ENCODE measurements at places on chromosomes 2 and 18.

DNA sequence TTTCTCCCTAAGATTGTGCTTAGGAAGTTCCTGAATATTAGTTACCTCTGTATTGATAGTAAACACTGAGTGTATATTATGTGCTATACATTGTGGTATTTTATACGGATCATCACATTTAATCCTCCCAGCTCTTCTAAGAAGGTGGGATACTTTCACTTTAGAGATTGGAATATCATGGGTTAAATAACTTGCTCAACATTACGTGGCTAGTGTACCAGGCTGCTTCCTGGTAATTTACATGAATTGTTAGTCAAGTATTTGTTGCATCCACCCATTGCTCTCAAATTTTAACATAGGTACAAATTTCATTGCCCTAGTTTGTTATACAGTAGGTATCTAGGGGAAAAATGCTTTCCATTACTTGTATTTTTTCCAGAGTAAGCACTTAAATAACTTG lies 21.4 kb downstream of the FAM98A start:
- DNase-seq, result no peak

DNA sequence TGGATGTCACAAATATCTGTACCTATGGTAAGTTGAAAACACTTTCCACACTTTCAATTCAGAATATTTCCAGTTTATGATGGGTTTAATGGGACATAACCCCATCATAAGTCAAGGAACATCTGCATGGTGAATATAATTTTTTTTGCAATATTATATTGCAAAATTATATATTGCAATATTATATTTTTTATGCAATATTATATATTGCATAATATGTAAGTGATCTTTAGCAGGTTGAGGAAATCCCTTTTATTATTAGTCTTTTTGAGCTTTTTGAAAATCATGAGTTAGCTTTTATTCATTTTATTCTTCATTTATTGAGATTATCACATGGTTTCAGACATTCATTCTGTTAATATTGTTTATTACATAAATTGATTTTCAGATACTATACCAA lies 342.2 kb upstream of the GALNT5 start:
- no peak for DNase-seq

DNA sequence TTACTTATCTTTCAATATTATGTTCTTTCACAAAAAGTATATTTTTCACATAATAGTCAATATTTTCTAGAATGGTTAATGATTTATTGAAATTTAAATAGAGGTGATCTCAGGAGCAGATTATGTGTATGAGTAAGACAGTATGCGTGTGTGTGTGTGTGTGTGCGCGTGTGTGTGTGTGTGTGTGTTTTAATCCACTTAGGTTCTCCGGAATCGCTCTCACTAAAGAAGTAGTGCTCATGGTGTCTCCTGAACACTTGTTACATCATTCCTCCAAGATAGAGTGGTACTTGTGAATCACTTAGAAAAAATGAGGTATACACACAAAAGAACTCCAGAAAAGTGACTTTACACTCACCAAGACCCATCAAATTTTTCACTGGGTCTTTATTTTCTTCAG lies 91.0 kb upstream of the KCNH7 start:
- no peak for DNase-seq

GRCh38 chr2:108924580-108925251 lies 64.3 kb downstream of the EDAR start:
- no peak for DNase-seq

DNA sequence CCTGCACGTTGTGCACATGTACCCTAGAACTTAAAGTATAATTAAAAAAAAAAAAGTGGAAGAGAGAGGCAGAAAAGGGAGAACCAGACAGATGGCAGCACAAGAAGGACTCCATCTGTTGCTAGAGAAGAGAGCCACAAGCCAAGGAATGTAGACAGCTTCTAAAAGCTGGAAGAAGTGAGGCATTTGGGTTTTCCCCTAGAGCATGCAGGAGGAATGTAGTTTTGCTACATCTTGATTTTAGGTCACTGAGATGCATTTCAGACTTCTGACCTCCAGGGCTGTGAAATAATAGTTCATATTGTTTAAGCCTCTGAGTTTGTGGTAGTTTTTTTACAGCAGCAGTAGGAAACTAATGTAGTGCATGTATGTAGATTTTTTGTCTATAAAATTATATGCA lies 46.0 kb downstream of the CAVIN2 start:
- no peak for DNase-seq

- DNase-seq, result no peak
These were observed 276.5 kb upstream of the MGAT5 start for GRCh38 chr2:133977405-133977804.

DNA sequence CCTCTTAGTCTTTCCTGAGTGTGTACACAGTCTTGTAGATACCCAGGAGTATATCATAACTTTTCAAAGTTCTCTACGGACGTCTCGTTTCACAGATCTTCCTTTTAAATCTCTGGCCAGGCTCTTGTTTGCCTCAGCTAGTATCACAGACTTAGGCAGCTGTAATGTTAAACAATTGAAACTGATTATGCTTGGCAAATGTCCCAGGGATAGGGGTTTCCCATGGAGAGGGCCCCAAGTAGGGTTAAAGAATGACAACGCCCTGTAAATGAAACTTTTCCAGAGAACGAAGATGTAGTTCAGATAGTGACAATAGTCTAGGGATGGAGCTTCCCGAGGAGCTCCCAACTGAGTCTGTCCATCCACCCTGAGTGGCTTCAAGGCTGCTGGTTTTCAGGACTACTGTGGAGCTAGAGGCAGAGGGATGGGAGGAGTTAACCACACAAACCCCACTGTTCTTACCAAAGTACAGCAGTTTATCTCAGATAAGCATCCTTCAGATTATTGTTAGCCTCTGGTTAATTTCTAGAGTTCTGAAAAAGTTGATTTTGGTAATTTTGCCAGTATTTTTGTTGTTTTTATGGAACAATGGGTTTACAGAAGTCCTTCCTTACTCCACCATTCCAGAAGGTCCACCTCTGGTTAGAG lies 9.1 kb downstream of the NEURL3 start:
- peak; percentile 47 for DNase-seq

- no peak for DNase-seq
These were observed 1078.3 kb downstream of the DPP10 start for GRCh38 chr2:115520727-115521126.

DNA sequence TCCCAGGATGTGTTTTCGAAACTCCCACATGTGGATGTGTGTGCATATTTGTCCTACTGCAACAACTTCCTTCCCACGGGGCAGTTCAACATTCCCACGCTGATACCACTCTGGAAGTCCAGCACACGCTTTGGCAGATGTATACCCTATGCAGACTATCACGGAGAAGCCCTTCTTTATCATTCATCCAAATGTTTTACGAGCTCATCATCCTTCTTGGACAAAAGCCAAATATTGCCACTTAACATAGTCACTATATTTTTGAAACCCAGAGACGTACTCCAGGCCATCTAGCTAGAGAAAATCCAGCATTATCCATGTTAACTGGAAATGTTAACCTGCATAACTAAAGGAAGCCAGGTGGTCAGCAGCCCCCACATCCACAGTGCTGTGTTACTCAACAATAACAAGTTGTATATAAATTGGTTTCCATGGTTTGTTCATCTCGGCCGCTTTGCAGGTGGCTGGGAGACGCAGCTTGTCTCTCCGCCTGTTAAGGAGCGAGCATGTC lies 131.5 kb downstream of the ZNF532 start:
- no peak for DNase-seq

- DNase-seq, result peak; percentile 19
These were observed 26.1 kb upstream of the REG3G start for GRCh38 chr2:78999406-78999805.

- no peak for DNase-seq
These were observed 82.1 kb downstream of the RNF144A start for GRCh38 chr2:6999211-6999877.

DNA sequence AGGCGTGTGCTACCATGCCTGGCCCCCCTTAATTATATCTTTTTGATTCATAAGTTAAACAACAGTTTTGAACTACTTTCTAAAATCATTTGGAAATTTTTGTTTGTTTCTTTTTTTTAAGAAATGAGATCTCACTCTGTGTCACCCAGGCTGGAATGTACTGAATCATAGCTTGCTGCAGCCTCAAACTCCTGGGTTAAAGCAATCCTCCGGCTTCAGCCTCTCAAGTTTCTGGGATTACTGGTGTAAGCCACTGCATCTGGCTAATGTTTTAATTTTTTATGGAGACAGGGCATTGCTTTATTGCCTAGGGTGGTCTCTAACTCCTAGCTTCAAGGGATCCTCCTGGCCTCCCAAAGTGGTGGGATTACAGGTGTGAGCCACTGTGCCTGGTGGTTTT lies 71.5 kb downstream of the BABAM2 start:
- DNase-seq, result no peak

- no peak for DNase-seq
These were observed 313.1 kb downstream of the AGPS start for GRCh38 chr2:177705511-177706173.

DNA sequence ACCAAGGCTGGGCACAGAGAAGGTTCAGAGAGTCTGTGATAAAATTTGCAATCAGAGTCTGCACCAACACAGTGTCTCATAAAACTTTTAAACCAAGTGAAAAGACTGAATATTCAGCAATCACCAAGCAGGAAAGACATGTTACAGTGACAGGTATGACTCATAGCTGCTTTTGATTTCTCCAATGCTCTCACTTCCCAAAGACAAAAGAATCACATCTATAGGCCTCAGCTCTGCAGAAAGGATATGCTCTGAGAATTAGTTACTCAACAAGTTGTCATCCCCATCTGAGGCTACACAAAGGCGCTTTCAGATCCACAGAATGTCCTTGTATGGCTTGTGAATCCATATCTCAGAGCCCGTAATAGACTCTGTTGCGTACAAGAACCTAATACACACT lies 92.5 kb downstream of the KCNF1 start:
- DNase-seq, result no peak

DNA sequence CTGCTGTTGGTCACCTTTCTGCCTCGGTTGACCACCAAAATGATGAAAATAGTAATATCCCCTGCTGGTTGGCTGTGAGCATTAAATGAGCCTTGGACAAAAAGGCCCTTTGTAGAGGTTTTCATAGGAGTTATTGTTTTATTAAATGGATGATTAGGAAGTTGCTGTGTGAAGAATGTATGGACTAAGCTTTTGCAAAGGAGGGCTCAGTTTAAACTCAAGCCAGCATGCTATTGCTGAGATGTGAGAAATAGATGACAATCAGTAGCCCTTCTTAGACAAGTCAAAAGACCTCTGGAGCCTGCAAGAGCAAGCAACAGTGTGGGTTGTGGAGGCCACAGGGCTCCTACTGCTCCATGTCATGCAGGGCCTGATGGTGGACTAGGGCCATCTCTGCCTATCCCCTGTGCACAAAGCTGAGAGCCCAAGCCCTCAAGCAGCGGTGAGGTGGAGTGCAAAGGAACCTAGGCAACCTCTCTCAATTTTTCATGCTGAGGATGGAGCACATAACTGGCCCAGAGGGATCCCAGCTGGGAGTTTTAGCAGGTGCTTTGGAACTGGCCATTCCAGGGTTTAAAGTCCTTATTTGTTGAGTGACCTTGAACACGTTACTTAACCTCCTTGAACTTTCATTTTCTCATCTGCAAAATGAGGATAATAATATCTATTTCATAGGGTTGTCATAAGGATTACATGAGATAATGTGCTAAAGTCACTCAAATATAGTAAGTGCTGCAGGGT lies 37.1 kb downstream of the FOSL2 start:
- no peak for DNase-seq

DNA sequence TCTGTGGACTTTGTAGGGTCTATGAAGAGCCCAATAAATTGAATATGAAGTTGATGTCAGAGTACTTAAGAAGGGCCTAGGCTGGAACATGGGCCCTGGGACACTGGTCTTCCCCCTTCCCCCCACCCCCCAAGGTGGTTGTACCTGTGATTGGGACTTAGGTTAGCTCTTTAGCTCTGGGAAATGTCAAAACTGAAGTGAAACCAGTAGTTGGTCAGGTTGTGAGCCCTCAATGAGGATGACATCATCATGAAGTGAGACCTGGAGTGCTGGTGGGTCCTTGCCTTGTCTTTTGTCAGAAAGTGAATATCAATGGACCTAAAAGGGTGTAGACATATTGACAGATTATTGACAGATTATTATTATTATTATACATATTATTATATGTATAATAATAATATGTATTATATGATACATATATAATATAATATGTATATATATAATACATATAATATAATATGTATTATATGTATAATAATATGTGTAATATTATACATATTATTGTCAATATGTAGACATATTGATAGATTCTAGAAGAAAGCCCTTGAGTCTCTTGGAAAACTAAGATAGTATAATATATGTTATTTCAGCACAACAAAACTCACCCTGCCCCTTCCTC lies 5.4 kb downstream of the MARS2 start:
- DNase-seq, result peak; percentile 32

DNA sequence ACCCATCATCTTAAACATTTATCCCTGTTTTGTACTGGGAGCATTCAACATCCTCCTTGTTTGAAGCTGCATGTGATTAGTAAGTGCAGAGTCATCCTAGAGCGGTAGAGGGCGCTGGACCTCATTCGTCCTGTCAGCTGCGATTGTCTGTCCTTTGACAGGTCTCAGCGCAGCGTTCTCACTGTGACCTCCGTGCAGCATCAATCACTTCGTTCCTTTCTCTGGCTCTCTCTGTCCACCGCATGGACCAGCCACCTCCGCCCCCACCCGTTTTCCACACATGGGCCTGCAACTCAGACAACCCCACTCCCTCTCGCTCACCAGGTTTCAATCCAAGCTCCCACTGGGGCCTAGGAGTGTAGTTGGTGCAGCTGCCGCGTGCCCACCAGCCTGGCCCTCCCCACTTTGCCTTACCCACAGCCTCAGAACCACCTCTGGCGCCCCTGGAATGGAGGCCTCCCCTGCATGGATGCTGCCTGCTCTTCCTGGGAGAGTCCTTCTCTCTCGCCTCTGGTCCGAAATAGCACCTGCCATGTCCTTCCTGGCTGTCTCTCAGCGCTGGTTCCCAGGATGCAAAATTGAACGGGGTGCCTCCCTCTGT lies 90.5 kb downstream of the NDUFA10 start:
- DNase-seq, result peak; percentile 23

DNA sequence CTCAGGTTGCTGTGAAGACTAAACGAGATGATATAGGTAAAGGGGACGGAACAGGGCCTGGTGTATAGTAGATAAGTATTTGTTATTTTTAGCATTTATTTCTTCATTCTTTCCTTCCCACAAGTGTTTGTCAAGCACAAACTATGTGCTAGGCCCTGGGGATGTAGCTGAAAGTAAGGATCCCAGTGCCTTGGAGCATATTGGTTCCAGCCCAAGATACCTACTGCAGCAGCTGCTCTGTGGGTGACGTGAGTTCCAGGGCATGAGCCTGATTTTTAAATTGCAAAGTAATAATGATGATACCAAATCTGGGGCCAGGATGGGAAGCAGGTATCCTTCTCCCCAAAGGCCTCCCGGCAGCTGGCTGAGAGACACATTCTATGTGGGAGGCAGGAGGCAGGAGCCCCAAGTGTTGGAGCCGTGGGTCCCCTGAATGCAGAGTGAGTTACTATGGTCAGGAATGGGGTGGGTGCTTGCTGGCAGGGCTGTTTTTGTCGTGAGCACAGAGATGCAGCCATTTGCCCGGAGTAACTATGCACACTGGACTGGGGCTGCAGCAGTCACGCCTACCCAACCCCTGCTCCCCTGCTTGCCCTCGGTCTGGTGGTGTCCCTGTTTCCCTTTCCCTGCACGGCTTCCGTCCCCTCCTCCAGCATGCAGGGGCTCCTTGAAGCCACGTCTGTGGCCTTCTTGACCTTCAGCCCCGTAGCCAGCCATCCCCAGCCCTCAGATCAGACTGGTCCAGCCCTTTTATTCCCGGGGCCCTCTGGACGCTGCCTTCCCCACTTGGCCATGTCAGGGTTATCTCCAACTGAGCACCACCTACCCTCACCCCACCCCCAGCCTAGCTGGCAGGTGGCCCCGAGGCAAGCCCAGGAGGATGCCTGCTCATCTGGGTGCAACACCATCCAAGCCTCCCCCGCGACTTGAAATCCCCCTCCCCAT lies 52.4 kb downstream of the INHBB start:
- DNase-seq, result no peak

- DNase-seq, result peak; percentile 25
These were observed 33.3 kb downstream of the ABCB11 start for GRCh38 chr2:168997794-168998193.
